ENCODE measurements at places on chromosomes 3 and 15.

GRCh38 chr3:120192579-120192978 lies 92.4 kb downstream of the GPR156 start:
- no peak for DNase-seq

DNA sequence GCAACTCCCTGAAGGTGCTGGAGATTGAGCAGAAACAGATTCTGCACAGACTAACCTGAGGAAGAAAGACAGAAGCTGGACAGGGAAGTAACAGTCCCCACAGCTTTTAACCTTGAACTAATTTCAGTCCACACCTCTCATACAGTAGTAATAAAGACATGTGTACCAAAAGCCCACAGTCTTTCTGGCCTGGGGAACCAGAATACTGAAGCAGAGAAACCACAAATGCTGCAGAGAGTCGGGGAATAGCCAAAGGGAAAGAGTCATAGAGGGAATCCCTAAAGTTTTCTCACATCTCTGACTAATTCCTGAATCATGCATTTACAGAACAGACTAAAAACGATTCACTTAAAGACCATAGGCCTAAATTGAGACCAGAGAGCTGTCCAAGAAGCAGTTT lies 503.4 kb upstream of the NECTIN3 start:
- no peak for DNase-seq

DNA sequence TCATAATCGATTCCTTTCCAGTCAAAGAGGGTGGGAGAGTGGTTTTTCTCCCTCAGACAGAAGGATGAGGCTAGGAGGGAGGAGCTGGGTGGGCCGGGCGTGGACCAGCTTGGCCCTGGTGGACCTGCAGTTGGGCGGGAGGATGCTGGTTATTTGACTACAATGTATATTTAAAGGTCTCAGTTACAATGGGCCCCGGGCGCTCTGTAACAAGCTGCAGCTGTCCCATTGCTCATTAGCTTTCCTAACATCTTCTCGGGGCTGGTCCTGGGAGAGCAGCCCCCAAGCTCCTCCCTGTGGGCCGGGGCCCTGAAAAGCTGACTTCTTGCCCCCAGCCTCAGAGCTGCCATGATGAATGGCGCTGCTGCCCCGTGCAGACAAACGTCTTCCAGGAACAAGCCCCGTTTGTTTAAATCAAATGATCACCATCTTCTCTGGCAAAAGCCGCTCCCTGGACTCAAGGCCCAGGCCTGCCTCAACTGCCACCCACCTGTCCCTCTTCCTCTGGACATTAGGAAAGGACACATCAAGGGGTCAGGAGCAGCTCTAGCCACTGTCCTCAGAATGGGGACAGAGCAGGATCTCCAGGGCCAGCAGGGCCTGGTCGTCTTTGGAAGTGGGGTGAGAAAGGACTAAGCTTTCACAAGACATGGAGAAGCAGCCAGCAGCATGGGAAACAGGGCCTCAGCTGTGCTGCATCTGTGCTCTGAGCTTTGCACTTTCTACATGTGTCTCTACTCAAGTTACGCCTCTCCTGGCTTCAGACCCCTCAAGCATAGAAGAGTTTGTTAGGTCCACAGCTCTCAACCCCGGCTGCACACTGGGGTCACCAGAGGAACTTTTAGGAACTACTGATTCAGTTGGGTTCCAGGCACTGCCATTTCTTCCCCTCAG lies 38.6 kb downstream of the MAGEF1 start:
- no peak for DNase-seq

- no peak for DNase-seq
These were observed 502.4 kb downstream of the LPP start for GRCh38 chr3:188656196-188656982.

DNA sequence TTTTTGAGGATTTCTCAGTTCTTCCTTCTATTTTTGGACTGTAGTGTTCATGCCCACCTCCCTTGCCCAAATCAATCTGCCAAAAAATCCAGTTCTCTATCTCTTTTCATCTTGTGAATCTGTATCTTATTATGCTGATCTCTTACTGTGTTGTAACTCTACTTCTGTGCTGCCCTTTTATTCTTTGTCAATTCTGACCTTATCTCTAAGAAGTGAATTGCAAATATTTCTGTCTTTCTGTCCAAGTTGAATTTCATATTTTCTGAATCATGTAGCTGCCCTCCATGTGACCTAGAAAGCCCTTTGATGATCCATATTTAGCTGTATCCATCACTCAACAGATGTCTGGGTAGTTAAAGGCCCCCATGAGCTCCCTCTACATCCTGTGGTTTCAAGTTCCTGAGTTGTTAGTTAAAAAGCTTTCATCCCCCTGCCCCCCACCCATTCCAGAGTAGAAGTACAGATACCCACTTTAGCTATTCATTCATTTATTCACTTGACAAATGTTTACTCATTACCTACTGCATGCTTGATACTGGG lies 33.6 kb upstream of the ETV5 start:
- DNase-seq: no peak

- no peak for DNase-seq
These were observed 93.3 kb downstream of the ATP1B3 start for GRCh38 chr3:141969711-141970110.

GRCh38 chr3:111238885-111239284 lies 167.3 kb downstream of the NECTIN3 start:
- no peak for DNase-seq

DNA sequence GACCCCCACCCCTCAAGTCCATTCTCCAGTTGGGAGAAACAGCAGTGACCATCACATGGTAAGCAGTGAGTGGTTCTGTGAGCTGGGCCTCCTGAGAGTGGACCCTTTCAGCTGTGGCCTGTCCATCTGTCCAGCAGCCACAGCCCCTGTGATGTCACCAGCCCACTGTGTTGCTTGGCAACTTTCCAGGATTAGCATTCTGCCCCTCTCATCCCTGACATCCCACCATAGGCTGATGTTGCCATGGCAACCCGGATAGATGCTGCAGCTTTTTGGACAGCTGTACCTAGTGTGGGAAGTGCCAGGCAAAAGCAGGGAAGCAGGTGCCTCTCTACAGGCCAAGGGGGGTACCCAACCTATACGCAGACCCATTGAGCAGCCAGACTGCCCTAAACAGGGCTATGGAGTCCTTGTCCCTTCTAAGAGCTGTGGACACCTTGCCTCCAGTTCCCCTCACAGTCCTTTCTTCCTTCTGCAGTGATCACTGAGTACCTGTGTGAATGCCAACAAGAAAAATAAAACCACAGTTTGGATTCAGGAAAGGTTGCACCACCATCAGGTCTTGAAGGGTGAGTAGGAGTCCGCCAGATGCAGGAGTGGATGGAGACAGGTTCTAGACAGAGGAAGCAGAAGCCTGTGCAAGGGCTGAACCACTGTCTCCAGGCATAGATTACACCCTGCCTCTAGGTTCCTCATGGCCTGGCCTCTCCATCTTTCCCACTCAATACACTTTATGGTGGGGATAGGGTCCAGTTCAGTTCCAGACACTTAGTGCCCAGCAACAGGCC lies at the start of gene DNAH1:
DNAH1 (plus strand) TSS at position 343 of the 788 bp plus-strand sequence. CDS start 6,124 bp downstream, outside the sequence.
- no peak for DNase-seq

DNA sequence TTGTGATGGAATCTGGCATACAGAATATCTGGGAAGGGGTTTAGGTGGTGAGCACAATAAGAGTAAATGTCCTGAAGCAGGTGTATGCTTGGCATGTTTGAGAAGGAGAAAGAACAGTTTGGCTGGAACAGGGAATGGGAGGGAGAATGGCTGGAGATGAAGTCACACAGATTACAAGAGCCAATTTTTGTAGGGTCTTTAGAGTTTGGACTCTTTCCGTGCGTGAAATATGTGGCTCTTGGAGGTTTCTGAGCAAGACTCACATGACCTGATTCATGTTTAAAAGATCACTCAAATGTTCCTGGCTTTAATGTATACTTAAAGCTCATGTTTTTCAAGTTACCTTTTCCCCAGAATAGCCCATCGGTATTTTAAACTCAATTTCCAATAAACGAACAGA lies 32.8 kb downstream of the SPRED1 start:
- DNase-seq: no peak

DNA sequence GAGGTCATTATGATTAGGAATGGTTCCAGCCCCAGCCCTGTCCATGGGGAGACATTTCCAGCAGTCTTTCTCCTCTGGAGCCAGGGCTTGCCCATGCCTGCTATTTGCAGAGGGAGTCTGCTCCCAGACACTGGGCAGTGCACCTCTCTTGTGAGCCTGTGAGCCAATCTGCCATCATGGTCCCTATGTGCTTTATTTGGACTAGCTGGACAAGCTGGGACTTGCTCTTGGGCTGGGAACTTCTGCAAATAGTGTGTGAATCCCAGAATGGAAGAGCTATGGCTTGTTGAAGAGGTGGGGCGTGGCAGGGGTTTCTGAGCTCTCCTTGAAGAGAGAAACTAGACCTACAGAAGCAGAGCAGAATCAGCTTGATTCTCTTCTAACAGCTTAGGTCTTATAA lies 53.7 kb upstream of the KY start:
- DNase-seq: no peak

DNA sequence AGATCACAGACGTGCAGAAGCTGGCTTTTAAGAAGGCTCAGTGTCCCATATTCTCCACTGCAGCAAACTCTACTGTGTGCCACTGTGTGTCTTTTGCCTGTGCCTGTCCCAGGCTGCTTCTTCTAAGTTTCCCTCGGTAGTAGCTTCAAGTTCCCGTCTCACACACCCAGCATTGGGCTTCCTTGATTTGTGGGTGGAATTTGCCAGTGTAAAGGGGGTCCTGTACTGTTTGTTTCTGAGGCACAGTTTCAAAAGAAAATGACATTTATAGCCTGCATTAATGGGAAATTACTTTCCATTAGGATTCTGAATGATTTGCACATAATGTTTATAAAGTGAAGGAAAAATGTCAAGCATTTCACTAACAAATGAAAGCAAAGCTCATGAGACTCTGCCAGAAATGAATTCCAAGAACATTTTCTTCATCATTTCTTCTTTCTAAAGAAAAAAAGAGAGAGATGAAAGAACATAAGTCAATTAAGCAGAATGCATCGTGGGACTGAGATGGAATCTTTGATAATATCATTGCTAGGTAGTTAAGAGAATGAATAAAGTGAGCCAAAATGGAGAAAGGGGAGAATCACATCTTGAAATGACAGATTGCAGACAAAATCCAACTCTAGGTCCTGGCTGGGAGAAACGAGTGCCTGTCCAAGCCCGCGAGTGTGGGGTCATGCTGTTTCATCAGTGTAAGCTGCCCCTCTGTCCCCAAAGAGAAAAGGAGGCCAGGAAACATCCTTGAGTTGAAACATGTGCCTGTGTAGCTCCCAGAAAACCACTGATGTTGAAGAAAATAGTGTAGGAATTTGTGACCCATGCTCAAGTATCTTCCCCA lies 48.6 kb upstream of the ADAMTSL3 start:
- no peak for DNase-seq

GRCh38 chr3:67357610-67358458 lies 296.6 kb downstream of the SUCLG2 start:
- DNase-seq: no peak

- DNase-seq: no peak
These were observed 237.1 kb downstream of the RYR3 start for GRCh38 chr15:33547876-33548275.

DNA sequence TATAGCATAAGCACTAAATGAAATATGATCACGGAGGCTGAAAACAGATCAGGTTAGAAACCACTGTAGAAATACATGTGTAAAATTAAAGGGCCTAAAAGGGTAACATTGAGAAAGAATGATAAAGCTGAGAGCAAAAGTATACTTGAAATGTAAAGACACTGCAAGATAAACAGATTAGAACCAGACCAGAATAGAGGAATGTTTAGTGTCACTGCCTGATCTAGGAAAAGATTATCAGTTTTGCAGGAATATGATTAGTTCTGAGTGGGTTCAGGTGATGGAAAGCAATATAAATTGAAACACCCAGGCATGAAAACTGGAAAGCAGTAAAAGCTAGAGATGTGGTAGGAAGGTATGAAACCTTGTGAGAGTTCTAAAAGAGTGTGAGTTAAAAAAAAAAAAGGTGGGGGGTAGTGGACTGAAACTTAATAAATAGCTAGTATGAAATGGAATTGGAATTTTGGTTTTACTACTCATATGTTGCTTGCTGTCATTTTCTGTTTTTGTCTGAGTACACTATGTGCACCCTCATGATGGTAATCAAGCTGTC lies 16.0 kb upstream of the C3orf38 start:
- DNase-seq: no peak

GRCh38 chr15:30882849-30883433 lies 20.8 kb upstream of the FAN1 start:
- no peak for DNase-seq

GRCh38 chr3:187852842-187853730 lies 107.8 kb upstream of the BCL6 start:
- DNase-seq: no peak

DNA sequence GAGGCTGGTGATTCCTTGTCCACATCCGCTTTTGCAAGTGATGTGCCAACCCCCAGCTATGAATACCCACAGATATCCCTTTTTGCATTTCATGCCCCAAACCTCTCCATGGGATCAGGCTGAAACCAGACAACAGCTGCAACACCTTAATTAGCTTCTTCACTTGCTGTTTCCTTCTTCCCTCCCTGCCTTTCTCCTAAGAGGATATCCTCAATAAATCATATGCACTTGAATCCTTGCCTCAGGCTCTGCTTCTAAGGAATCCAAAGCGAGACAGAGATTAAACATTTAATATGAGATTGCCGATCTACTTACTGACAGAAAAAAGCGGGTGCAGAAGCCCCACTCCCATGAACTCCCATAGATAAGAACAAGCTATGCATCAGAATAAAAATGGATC lies 138.1 kb downstream of the CNTN6 start:
- DNase-seq: no peak

- DNase-seq: no peak
These were observed 71.5 kb downstream of the FAM174B start for GRCh38 chr15:92584105-92584504.

DNA sequence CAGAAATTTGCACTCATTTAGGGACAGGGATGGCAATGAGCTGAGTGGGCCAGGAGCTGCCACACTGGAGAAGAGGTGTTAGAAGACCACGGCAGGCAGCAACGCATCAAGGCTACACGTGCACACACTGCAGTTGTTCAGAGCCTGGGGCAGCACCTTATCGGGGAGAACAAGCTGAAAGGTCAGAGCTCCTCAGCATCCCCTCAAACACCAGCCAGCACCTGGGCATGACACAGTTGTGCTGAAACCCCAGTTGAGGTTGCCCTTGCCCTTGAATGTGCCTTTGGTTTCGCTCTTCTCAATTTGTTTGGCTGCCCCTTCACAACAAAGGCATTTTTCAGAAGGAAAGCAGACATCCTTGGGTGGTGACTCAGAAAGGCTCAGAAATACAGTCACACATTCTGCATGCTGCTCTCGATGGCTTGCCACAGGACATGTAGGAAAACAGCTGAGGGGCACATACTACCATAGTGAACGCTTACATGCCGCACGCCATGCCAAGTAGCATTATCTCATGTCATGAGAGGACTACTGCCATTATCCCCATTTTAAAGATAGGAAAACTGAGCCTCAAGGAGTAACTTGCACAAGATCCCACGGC lies 57.6 kb downstream of the ST8SIA2 start:
- no peak for DNase-seq

GRCh38 chr3:53269888-53270880 lies 14.4 kb upstream of the TKT start:
- no peak for DNase-seq

DNA sequence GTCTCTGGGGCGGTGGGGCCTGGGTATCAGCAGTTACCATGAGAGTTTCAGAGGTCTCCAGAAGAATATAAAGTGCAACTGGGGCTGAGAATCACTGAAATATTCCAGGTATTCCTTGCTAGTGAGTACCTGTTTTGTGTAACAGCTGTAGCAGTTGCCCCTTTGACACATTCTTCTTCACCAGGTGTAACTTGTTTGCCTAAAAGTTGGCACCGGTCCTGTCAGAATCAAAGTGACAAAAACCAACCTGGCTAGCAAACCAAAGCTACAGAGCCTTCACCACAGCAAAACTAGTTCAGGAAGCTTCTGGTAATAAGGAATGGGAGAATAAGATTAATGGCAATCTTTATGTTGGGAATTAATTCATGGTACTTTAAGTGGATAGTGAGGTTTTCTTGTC lies 296.0 kb downstream of the NAALADL2 start:
- no peak for DNase-seq
